A673 (cell line): ENCODE measurements at places on chromosomes 1 and 21. TPM values are rescaled to one million over a fixed set of nuclear protein-coding genes. Genes with fewer than 3 reads are reported as not detected.

ZNF678 gene
- 10.2 and 10.9 TPM in 2 replicates for total RNA-seq

DNA sequence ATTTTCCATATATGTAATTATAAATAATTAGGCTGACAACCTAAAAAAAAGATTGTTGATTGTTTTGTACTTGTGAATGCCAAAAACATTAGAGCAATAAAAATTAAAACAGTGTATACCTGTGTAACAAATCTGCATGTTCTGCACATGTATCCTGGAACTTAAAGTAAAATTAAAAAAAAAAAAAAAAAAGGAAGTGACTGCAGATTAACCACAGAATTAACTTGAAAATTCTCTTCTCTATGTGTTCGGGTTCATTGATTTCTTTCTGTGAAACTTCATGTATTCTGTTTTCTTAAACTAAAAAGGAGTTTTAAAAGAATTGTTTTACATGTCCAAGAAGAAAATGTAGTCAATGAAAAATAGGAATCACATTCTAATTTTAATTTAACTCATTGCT lies 95.7 kb downstream of the FASLG start:
- DNase-seq = no peak

GRCh38 chr1:39777306-39777705 lies 6.2 kb upstream of the OXCT2 start:
- no peak for DNase-seq

DNA sequence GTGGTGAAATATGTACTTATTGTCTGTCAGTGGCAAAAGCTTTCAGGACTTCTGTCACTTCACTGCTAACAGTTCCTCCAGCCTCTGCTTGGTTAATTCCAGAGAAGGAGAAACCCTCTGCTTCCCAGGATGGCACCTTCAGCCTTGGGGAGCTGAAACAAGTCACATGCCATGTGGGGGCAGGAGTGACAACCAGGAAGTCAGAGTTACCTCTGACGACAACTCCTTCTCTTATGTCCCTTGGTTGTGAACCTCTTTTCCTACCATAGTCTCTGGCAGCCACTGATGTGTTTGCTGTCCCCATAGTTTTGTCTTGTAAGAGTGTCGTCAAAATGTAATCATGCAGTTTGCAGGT lies 53.6 kb downstream of the FCRL5 start:
- no peak for DNase-seq

DNA sequence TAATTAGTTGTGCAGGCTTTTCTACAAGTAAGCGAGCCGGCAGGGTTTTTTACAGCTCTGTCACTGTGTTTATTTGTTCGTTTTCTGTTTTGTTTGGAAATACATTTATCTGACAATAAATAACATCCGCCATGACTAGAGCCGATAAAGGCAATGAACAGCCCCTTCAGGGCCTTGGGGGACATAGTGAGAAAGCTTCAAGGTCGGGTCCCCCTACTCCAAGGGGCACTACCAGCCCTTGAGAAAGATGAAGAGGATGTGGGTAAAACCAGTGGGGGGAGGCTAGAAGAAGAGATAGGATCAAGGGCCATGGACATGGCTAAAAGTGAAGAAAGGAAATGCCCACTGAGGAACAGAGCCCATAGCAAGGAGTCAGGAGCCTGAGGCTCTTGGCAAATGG lies 38.5 kb upstream of the CTTNBP2NL start:
- no peak for DNase-seq

VN1R5 gene
- total RNA-seq = not detected in 2 replicates
